ENCODE measurements at places on chromosomes 12 and 14. TPM values are rescaled to one million over a fixed set of nuclear protein-coding genes. Genes with fewer than 3 reads are reported as not detected.
A peak's percentile ranks its signal among the peaks of the same experiment; 100 is the strongest.

Gene MSRB3
- 51.8 TPM for total RNA-seq

DNA sequence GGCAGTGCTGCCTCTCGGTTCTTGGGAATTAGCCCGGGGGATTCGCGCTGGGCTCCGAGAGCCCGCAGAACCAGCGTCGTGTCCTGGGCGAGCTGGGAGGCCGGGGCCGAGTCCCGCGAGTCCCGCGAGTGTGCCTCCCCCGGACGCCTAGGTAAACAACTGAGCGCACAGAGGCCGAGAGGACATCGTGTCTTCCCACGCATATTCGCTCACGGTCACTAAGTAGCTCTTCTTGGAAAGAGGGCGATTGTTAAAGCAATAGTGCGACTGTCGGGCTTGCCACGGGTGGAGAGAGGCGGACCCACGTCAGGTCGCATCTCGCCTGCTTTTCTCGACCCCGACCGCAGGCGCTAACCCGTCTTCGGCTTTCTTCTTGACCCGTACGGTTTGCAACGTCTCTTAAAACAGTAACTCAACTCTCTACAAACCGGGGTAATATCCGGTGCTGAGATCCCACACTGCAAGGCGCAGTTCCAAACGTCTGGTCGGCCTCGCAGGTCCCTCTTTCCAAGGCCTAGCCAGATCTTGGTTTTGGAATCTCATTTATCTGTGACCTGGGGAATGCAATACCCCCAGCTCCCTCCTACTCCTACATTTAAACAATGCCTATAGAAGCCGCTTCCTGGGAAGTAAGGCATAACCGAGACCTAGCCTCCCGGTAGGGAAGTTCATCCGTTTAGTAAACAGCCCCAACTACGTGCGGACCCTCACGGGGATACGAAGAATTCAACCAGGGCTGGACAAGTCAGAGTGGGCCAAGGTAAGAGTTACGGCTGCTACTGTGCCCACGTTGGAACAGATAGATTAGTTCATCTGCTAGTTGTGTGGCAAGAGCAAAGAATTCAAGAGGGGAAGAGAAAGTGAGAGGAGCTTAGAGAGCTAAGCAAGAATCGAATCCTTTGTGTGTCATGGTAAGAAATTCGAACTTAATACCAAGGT, 736 bp upstream of the PHLDA1 start:
- DNase-seq, result peak; percentile 62

GRCh38 chr12:96421014-96421413, 20.8 kb upstream of the CDK17 start:
- DNase-seq, result no peak

- no peak for DNase-seq
Observed at GRCh38 chr12:71431991-71432390, 7.6 kb upstream of the LGR5 start.

GRCh38 chr14:93717668-93718320, 70.5 kb downstream of the PRIMA1 start:
- no peak for DNase-seq

GRCh38 chr12:120504587-120504986, 8.7 kb downstream of the DYNLL1 start:
- no peak for DNase-seq

All from breast epithelium (tissue), 4 donors.